ENCODE measurements at places on chromosomes 5 and 9.

- no peak for DNase-seq
These were observed 12.9 kb downstream of the PLPP7 start for GRCh38 chr9:131302244-131303075.

DNA sequence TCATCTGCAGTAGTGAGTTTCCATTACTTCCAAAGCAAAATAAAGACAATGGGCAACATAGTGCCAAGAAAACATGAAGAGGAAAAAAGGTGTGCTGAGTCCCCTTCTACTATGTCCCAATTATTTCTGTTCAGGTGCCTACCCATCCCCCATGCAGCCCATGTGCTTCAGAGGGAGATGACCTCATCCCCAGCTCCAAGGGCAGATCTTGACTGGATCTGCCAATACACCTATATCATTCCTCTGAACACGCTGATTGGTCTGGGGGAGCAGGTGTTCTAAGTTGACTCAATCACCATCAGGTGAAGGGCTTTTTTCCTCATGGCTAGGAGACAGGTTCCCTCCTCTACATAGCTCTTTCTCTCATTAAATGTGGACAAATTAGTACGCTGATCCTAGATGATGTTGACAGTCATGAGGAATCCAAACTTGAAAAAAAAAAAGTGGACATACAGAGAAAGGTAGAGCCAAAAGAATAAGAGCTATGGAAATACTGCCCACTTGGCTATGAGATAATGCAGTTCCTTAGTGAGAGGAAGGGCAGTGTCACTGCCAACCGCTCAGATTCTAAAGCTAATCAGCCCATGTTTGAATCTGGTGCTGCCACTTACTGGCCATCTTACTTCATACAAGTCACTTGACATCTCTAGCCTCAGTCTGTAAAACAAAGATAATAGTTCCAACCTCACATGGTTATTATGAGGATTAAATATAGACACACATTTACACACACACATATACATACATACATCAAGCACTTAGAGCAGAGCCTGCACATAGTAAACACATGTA, 23.1 kb downstream of the PRELID2 start:
- no peak for DNase-seq

- DNase-seq, result no peak
These were observed 167.0 kb upstream of the OTULINL start for GRCh38 chr5:14414656-14415023.

GRCh38 chr5:50967009-50967562, 300.6 kb downstream of the PARP8 start:
- DNase-seq, result no peak

DNA sequence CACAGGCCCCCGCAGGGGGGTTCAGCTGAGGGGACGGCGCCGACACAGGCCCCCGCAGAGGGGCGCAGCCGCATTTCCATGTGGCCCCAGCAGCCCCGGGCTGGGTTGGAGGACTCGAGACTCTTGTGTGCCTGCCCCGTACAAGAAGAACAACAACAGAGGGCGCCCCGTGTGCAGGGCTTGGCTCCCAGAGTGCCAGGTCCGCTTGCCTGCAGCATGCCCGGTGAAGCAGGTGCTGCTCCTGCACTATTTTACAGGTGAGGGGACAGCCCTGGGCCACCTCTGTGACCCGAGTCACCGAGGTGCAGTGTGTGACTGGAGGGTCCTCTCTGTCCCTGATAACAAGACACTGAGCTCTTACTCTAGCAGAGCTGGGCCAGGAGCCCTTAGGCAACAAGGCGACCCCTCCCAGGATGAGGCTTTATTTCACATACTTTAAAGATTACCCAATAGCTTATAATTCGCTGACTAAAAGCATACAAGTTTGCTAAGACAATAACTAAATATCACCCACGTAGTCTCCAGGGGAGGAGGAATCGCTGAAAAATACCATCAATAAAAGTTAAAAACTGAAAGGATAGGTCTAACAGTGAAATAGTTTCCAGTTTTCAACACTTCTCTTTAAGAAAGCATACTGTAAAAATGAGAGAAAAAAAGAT, 41.7 kb upstream of the SLC9A3 start:
- DNase-seq, result no peak

- DNase-seq, result no peak
These were observed 441.6 kb upstream of the BRINP1 start for GRCh38 chr9:119810645-119811429.

DNA sequence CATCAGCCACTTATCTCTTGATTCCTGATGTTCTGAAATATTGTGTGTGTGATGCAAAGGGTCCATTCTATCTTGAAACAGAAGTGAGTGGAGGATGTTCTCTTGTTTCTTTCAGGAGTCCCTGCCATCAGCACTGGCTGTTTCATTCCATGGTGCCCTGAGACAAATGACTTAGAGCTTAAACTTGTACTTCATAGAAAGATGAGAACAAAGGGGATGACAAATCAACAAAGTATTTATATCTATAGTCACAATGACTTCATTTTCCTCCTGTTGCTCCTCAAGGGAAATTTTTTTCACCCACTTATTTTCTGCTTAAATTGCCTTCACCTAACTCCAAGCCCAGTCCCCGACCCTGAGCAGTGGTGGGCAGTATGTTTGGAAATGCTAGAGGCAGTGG, 171.6 kb downstream of the TARS1 start:
- no peak for DNase-seq

- DNase-seq, result no peak
These were observed 35.5 kb downstream of the OLFML2A start for GRCh38 chr9:124812441-124812876.

DNA sequence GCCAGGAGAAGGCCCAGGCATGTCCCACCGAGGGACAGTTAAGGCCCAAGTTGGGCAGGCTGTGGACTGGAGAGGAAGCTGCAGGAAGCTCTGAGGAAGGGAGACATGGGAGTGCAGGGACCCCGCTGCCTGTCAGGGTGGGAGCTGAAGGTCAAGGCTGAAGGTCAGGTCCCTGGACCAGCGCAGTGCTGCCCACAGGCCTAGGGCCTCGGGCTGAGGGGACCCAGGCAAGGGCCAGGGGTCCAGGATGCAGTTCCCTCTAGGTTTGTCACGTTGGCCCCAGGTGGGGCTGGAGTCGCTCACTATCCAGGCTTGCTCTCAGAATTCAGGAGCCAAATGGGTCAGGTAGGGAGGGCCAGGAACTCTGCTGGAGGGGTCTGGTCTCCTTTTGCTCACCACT, 76.7 kb upstream of the STXBP1 start:
- no peak for DNase-seq

- DNase-seq, result no peak
These were observed 22.0 kb upstream of the DMRTA1 start for GRCh38 chr9:22424616-22425015.

DNA sequence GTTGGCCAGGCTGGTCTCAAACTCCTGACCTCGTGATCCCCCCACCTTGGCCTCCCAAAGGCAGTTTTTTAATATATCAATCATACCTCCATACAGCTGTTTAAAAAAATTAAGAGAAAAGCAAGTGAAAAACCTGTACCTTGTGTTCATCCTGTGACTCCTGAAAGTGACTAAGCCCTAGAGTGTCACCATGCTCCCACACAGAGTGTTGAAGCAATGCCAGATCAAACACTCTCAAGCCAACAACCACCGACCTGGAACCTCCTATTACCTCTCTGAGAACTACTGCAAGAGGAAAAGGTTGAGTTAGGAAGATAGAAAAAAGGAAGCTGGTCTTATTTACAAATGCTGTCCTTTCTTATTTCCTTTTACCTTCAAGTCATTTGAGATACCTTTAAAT, 123.5 kb downstream of the RASEF start:
- DNase-seq, result no peak

GRCh38 chr5:177316005-177316404, 4.3 kb upstream of the MXD3 start:
- no peak for DNase-seq

- DNase-seq, result no peak
These were observed 64.3 kb downstream of the HABP4 start for GRCh38 chr9:96514108-96514799.

DNA sequence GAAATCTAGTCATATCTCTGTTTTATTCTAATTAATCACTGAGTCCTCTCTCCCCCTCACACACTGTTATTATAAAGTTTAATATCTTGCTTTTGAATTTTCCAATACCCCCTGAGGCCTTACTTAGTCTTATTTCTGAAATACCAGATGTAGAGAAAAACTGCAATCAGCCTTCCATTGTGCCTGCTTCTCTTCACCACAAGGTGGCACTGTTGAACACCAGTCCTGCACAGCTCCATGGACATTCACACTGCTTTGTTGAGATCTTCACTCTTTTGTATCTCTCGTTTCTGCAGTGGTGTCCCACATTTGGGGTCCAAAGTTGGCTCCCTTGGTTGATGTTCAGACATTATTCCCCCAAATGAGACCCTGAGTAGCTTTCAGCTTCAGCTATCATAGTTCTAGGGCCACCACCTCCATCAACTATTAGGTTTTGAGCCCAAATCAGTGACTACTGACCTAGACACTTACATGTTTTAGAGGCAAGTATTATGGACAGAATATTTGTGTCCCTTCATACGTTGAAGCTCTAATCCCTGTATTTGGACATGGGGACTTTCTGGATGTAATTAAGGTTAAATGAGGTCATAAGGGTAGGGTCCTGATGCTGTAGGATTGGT, 24.3 kb downstream of the BOD1 start:
- DNase-seq, result no peak

- peak; percentile 5 for DNase-seq
These were observed 460.4 kb upstream of the RORB start for GRCh38 chr9:74036549-74037231.

GRCh38 chr9:28005779-28006178, 432.5 kb upstream of the C9orf72 start:
- no peak for DNase-seq

DNA sequence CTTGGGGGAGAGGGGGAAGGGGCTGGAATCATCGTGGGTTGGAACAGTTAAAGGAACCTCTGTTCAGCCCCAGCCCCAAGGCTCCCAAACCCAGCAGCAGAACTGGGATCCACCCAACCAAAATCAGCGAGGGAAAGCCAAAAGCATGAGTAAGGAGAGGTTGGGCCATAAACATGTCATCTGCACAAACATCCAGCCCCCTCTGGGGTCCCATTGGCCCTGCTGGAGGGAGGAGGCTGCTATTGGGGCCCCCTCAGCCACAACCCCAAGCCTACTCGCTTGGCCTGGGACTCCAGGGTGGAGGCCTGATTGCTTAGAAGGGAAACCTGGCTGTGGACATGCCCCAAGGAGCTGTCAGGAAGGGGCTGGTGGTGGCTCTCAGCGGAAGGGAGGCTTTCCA, 154.9 kb downstream of the FGF18 start:
- no peak for DNase-seq

- DNase-seq, result no peak
These were observed 9.1 kb downstream of the FAT2 start for GRCh38 chr5:151581812-151582583.

DNA sequence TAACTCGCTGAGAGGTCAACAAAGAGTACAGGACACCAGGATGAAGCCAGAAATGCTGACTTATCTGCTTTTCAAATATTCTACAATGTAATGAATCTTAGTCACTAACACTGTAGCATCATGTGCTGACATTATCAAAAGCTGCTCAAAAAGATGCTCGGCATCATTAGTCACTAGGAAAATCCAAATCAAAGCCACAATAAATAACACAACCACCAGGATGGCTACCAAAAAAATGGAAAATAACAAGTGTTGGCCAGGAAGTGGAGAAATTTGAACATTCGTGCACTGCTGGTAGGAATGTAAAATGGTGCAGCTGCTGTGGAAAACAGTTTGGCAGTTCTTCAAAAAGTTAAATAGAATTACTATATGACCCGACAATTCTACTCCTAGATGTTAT, 269.1 kb downstream of the GLIS3 start:
- DNase-seq, result no peak

GRCh38 chr9:83508067-83508466, 30.1 kb downstream of the FRMD3 start:
- DNase-seq, result no peak

DNA sequence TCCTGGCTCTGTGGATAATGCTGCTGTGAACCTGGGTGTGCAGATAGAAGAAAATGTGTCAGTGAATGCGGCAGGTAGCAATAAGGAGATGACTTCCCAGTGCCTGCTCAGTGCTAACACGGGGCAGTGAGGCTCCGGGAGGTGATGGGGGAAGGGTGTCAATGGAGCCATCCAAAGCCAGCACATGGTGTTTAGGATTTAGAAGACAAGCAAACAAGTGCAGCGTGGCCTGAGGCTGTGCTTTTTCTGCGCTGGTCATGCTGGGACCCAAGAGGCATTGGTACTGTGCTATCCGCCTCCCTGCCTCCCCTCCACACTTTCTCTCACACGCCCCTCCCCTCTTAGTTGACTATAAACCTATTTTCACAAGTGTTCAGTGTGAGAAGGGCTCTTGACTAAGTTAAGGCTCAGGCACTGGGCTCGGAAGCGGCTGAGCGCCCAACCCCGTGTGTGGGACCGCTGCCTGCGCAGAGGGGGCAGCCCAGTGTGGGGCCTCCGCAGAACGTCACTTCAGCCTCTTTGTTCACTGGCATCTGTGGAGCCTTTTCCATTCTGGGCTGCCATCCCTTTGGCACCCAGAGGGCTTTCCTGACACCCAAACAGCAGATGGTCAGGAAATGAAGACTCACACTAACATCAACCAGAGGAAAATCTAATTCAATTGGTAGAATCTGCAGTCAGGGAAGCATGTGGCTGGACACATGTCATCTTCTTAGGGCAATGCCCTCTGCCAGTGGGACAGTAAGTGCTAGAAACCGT, 21.8 kb upstream of the NINJ1 start:
- DNase-seq, result no peak

DNA sequence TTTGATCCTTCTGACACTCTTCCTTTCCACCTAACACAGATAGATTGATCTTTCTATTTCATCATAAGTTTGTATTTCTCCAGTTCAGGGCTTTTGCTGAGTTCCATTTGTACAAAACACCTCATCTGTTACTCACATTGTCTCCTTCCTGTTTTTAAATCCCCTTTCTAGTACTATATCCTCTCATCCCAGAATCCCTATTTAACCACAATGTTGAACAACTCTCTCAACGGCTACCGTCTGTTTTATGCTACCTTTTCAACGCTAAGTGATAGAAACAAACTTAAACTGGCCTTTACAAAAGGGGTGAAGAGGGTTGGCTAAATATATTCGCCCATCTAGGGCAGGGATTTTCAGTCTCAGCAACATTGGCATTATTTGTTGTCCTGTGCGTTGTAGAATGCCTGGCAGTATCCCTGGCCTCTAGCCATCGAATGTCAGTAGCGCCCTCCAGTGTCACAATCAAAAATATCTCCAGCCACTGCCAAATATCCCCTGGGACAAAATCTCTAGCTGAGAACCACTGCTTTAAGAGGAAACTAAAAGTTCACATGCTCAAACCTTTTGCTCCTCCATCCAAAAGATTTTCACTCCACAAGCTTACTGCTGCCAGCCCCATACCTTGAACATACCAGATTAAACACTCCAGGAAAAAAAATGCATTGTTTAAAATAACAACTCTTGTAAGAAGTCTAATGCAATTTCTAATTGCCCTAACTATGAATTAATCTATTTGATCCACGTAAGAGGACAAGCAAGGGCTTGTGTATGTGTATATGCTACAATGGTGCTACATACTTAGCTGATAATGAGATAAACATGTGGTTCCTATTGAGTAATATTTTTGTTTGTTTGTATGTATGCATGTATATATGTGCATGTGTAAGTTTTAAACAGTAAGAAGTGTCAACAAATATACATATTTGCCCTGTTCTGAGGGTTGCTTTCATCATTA, 344.0 kb downstream of the PTPRD start:
- no peak for DNase-seq

Measured in SK-N-MC (cell line).